SW 1271 (cell line): ENCODE measurements at places on chromosomes 16 and 17.

GRCh38 chr16:11114366-11115164, 141.4 kb downstream of the SOCS1 start:
- DNase-seq: no peak

DNA sequence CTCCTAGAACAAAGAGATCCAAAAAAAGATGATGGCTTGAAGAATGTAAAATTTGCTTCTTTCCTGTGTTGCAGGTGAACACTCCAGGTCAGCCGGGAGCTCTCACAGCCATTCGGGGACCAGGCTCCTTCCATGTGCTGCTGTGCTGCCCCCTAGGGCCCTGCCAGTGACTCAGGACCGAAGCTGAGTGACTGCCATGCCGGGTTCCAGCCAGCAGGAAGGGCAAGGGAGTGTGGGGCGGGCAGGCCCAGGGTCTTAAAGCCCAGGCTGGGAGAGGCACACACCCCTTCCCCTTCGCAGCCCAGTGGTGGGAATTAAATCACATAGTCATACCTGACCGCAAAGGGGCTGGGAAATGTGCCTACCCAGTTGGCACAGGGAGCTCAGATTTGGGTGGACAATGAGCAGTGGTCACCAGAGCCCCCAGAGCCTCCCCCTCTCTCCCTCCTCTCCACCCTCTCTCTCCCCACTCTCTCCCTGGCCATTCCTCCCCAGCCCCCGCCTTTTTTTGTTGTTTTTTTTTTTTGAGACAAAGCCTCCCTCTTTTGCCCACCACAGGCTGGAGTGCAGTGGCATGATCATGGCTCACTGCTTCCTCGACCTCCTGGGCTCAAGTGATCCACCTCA, 11.5 kb downstream of the EPOP start:
- peak; percentile 68 for DNase-seq

- DNase-seq: no peak
Measured at GRCh38 chr17:49595980-49596379, 20.3 kb downstream of the NXPH3 start.

DNA sequence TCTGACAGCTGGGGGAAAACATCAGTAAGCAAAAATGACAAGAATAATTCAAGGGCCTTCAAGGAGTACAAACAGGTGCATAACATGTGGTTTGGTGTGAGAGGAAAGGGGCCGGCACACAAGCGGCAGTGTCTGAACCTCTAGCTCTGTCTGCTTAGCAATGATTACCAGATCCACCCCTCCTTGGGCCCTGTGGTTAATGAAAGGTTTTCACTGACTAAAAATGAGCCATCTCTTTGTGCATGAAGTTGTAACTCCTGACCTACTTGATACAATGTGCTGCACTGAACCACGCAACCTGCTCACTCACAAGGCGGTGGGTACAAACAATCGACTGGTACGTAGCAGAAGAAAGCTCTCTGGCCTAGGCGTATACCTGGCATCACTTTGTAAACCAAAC, 15.1 kb downstream of the FAM117A start:
- no peak for DNase-seq

GRCh38 chr16:56514845-56515244, 5.0 kb downstream of the BBS2 start:
- no peak for DNase-seq

GRCh38 chr17:3885271-3885670, 7.6 kb downstream of the CAMKK1 start:
- DNase-seq: no peak

- DNase-seq: no peak
Measured at GRCh38 chr16:65308506-65308905, 186.6 kb upstream of the CDH11 start.

- DNase-seq: no peak
Measured at GRCh38 chr17:75628425-75628824, 4.8 kb upstream of the SMIM5 start.

- no peak for DNase-seq
Measured at GRCh38 chr17:47829870-47830269, 1.5 kb downstream of the MRPL10 start.

- DNase-seq: no peak
Measured at GRCh38 chr17:72613396-72613795, 479.1 kb downstream of the SLC39A11 start.

- no peak for DNase-seq
Measured at GRCh38 chr17:27532269-27533263, 76.3 kb downstream of the KSR1 start.

DNA sequence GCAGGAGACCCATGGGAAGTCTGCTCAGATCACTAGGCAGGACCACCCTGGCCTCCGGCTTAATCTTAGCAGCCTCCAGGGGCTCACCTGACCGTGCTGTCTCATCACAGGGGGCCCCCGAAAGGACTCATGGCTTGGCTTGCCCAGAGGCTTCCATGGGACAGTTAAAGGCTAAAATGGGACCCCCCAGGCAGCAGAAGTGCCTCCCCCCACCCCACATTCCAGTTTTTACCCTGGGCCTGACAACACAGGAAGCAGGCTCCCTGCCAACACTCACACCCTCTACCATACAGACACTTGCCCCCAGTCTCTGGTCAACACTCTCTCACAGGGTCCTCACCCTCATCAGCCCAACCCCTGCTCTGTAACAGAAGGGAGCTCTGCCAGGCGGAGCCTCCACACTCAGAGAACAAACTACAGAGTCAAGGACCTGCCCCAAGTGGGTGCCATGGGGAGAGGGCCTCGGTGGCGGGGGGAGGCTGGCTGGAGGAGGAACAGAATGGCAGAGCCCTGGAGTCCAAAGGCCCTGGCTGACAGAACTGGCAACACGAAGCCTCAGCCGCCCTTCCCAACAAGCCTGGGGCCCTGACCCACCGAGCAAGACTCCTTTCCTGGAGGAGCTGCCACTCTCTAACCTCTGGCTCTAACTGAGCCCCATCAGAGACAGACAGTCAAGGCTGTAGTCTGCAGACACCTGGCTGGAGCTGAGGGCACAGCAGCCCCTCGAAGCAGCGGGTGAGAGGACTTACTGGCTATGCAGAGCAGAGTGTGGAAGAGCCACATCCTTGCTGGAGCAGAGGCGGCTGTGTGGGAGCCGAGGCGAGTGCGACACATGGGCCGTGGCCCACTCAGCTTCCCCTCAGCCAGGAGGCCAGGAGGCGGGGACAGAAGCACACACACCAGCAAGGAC, at the start of gene ITGAE:
Gene ITGAE, minus strand, starts transcription at position 827 of the 910 bp plus-strand sequence. Its CDS starts 44 bp downstream, at position 783.
- no peak for DNase-seq

DNA sequence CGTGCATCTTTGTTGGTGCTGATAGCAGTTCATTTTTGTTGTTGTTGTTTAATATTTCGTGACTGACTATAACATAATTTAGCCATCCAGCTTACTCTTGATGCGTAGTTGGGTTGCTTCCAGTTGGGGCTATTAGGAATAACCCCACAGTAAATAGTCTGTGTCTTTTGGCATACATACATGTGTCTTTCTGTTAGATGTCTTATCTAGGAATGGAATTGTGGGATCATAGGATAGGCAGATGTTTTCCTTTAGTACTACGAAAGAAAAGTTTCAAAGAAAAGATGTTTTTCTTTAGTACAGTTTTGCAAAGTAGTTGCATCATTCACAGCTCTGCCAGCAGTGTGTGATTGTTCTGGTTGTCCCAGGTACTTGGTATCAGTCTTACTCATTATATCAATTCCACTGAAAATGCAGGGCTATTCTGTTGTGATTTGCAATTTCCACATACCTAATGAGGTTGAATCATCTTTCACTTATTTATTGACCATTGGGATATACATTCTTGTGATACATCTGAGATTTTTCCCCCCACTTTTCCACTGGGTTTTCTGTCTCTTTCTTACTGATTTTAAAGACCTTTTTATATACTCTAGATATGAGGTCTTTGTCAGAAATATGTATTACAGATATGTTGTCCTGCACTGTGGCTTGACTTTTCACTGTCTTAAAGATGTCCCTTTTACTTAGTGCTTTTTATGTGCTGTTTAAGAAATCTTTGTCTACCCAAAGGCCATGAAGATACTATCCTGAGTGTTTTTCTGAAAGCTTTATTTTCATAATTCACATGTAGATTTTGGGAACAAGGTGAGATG, 173.3 kb downstream of the MRTFB start:
- no peak for DNase-seq

DNA sequence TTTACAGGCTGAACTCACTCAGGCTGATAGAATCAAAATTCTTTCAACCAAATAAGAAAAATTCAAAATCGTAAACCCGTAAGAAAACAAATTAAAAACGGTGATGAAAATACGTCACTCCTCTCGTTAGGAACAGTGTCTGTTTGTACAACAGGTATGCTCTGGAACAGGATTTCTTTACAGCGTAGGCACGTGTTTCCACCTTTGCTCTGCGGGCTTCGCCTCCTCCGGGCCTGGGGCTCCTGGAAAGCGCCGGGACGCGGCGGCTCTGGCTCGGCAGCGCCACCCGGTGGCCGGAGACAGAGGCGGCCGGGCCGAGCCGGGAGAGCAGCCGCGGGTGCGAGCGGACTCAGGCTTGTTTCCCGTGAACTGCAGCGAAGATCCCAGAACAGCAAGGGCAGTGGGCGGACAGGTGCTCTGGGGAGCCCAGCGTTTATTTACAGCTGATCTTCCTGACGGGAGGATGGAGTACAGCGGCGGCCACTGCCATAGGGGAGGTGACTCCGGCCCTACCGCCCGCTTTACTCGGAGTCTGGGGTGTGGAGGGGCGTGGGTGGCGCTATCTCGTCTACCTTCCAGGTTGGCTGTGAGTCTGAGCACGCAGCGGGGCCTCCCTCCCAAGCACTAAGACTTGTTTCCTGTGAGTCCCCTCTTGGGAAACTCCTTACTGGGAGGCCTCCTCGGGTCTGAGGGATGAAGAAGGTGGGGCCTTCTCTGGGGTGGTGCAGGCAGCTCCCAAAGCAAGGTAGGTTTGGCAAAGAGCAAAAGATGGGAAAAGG, 40.5 kb upstream of the ATP2A3 start:
- no peak for DNase-seq

- DNase-seq: no peak
Measured at GRCh38 chr17:78514521-78514920, 62.7 kb downstream of the DNAH17 start.

DNA sequence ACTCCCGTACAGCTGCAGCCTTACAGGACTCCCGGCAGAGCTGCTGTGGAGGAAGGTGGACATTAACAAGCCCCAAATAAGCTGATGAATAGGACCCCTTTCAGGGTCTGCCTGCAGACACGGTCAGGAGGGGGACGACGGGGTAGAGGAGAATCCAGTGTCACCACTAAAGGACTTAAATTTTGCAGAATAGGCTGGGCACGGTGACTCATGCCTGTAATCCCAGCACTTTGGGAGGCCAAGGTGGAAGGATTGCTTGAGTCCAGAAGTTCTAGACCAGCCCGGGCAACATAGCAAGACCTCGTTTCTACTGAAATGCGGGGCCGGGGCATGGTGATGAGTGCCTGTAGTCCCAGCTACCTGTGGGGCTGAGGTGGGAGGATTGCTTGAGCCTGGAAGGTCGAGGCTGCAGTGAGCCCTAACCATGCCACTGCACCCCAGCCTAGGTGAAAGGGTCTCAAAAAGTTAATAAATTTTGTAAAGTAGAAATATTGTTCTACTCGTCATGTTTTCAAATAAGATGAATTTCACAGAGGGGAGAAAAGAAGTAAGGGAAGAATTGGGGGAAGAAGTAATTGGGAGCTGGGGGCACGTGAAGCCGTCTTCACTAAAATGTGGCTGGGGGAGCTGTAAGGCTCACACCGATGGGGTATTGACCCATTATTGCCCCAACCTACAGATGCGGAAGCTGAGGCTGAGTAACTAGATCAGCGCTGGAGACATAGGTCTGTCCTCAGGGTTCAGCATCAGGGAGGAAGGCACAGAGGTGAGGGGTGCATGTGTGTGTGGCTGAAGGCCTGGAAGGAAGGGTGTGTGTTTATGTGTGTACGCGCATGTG, 4.7 kb downstream of the LITAFD start:
- DNase-seq: no peak

GRCh38 chr16:11570806-11571205, 15.9 kb downstream of the LITAF start:
- no peak for DNase-seq

DNA sequence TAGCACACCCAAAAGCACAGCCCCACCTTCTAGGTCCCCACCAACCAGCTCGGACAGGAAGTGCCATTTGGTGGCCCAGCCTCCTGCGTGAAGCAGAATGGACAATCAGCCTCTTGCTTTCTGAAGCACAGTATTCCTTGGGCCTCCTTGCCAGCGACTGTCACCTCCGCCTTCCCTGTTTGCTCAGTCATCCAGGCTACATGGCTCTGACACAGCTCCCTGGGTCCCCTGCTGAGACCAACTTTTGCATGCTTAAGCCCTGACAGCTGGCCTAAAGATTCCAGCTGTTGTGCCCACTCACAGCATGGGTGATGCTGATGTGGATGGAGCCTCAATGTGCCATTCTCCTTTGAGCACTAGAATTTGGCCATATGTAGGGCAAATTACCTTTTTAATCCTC, 4.5 kb upstream of the CACNG5 start:
- no peak for DNase-seq
